NCI-H2081 treated with DMSO at 0.1 percent for 48 hours (cell line): ENCODE measurements at places on chromosomes 6 and 20.

DNA sequence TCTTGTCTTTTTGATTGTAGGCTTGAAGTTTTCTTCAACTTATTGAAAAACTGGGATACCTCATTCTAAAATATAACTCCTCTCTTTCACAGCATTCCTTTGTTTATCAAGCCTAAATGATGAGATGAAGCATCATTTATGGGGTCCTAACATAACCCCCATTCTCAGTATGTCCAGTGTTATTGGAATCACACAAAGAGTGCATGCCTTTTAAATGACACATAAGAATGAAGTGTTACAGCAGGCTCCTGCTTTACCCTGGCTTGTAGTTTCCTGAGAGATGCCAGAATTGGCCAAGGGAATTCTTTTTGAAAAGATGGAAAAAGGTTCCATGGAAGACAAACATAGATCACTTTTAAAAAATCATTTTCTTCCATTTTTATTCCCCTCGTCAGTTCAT is 502.4 kb downstream of the BCKDHB start:
- no peak for DNase-seq

DNA sequence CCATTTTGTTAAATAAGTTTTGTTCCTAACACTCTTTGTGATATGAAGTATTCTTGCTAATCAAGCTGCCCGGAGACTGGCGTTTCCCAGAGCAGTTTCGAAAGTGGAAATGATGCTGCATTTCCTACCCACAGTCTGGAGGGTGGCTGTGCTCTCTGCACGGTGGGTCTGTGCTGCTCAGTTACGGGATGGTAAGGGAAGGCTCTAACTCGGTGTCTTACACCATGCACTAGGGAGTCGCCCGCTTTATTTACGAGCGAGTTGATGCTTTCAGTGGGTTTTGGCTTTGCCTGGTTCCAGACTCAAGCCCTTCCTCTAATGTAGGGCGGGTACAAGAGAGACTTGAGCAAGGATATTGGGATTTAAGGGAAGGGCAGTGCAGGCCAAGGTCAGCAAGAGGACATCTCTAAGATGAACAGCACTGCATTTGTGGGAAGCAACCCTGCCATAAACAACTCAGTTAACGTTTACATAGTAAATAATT is 180.1 kb upstream of the AKAP12 start:
- DNase-seq: no peak

- DNase-seq: no peak
Observed at GRCh38 chr20:34083137-34083536, 28.9 kb downstream of the EIF2S2 start.

DNA sequence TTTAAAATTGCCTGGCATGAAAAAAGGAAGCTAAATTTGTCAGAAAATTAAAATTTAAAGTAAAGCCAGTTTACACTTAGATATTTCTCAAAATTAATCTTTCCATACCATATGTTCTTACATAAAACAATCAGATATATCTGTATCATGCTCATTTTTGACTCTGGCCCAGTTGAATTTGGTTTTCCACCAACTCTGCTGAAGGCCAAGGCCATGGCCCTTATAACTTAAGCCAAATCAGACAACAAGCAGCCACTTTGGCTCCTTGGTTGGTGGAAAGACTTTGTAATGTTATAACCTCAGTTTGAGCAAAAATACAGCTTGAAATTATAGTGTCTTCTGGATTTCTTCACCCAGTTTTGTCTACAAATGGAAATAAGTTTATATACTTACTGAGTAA is 97.3 kb downstream of the CENPW start:
- DNase-seq: no peak

GRCh38 chr20:5357946-5358345 is 41.2 kb upstream of the PROKR2 start:
- no peak for DNase-seq

GRCh38 chr6:10441004-10441654 is 26.3 kb upstream of the TFAP2A start:
- no peak for DNase-seq

DNA sequence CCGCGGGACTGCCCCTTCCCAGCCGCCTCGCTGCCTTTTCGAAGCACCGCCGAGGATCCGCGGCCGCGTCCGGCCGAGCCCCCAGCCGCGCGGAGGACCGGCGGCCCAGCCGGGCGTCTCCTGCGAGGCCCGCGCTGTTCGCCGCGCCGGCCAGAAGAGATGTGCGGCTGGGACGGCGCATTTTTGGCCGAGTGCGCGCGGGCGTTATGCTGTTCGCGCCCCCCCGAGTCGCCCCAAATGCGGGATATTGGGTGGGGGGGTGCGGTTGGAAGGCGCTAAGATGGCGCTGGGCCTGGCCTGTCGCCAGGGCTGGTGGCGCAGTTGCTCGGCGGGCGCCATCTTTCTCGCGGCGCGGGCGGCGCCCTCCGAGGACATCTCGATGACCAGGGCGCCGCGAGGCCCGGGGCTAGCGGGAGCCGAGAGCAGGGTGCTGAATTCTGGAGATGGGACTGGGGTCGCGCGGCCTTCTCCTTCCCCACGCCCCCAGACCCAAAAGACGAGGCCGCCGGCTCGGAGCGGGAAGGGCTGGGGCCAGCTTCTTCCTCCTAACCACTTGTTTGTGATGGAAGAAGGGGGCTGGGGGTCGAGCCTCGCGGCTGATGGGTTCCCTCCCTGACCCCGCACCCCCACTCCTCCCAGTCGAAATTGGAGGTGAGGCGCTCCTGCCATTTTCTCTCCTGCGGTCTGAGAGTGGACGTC is 1.5 kb downstream of the BICRAL start:
- no peak for DNase-seq

- DNase-seq: no peak
Observed at GRCh38 chr6:148803979-148804378, 57.1 kb downstream of the UST start.

- no peak for DNase-seq
Observed at GRCh38 chr6:10266061-10266460, 148.8 kb downstream of the TFAP2A start.

- no peak for DNase-seq
Observed at GRCh38 chr6:10951675-10952282, 64.9 kb downstream of the SYCP2L start.

DNA sequence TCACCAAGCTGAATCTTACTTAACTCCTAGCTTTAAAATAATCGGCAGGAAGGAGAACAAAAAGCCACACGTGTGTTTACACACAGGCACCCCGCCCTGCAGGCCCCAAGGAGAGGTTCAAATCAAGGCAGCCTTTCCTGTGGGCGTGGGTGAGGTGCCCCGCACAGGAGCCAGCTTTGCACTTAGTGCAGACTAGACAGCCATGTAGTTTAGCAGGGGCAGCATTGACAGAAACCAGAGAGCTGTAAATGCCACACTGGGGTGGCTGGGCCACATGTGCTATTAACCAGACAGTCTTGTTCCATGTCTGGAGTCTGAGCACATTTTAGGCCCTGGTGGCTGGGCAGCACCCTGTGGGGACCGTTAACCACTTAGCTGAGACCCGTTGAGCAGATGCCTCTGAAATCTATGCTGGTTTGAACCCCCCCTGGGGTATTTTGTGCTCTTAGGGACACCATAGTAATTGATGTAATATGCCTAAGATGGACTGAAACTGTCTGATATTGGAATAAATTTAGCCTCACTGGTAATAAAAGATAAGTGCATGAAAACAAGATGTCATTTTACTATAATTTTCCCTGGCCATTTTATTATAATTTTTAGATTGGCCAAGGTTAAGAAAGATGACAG is 106.4 kb upstream of the KCNG1 start:
- DNase-seq: no peak

GRCh38 chr6:156164701-156165452 is 612.3 kb upstream of the ARID1B start:
- DNase-seq: no peak
